ENCODE measurements at places on chromosomes 3 and 15. TPM values are rescaled to one million over a fixed set of nuclear protein-coding genes. Genes with fewer than 3 reads are reported as not detected.

- peak; percentile 84 for DNase-seq
Observed at GRCh38 chr3:31288641-31289100, 244.1 kb upstream of the STT3B start.

GRCh38 chr15:26806151-26806550 lies 33.3 kb upstream of the GABRB3 start:
- DNase-seq, result no peak

GRCh38 chr15:25616471-25616870 lies 177.6 kb upstream of the UBE3A start:
- no peak for DNase-seq

DNA sequence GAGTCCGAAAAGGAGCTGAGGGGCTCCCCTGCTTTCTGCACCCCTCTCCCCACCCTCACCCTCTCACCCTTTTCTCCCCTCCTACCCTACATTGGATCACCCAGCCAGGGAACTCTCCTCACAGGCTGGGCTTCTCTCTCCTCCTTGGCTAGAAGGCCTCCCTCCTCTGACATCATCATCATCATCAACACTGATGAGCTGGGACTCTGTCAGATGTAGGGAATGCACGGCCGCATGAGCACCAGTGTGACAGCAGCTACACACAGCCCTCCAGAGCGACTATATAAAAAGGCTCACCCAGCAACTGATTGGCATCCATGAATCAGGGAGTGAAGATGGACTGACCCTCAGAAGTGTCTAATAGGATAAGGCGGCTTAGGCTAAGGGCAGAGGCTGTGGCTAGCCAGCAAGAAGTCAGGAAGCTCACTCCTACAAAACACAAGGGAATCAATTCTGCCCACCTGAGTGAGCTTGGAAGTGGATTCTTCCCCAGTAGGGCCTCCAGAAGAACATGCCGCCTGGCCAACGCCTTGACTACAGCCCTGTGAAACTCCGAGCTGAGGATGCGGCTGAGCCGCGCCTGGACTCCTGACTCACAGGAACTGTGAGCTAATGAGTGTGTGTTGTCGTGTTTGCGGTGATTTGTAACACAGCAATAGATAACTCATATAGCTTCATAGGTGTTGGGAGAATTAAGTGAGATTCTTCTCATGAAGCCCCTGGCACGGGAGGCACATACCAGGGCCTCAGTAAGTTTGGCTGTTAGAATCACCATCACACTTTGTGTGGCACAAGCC lies 147.6 kb downstream of the FAM43A start:
- DNase-seq, result no peak

The ZNF80 gene
- total RNA-seq, result not detected
